ENCODE measurements at places on chromosomes 5 and 9.

DNA sequence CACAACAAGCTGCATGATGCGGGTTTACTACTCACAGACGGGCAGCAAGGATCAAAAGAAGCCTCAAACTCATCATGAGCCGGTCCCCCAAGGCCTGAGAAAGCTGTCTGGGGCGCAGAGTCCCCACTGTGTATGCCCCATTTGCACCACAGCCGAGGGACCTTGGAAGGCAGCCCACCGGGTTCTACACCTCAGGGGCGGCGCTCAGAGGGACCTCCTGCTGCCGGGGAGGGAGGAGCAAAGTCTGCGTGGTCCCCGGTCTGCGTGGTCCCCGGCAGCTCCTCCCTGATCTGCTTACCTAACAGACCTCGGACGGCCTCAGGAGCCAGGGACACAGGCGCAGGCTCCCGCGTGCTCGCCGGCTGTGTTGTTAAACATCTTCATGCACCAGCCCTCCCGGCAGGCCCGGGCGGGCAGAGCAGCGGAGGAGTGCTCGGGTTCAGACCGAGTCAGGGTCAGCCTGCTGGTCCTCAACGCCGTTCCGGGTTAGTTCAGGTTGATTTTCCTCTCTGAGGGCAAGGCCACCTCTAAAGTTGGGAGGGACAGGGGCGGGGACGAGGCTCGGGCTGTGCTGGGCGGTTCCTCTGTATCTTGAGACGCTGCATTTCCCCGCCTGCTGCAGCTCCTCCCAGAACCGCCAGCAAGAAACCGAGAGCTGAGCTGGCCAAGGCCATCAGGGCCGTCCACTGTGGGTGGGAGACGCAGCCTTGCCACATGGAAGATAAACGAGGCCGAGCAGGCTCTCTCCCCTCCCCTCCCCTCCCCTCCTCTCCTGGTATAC, 74.6 kb downstream of the MRPL36 start:
- DNase-seq: no peak

- no peak for DNase-seq
Observed at GRCh38 chr5:59387127-59387526, 506.4 kb downstream of the PDE4D start.

GRCh38 chr9:83937861-83938455, 16.7 kb upstream of the KIF27 start:
- DNase-seq: no peak

GRCh38 chr5:72244862-72245371, 75.1 kb downstream of the MRPS27 start:
- DNase-seq: no peak

DNA sequence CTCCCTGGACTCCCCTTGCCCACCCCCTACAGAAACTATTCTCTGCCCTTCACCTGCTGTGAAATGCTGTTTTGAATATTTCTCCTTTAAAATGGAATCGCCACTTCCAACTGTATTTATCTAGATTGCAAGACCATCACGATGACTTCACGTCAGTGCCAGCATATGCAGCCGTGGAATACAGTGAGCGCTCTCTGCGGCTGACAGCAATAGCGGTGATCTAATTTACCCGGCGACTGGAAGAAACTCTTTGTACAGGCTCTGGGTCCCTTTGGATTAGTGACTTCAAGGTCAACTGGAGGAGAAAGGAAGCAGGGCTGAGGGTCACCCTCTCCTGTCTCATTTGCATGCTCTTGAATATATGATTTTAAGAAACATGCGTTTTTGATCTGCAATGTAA, 192.0 kb downstream of the IRX1 start:
- no peak for DNase-seq

GRCh38 chr9:83535736-83536135, 2.5 kb downstream of the FRMD3 start:
- DNase-seq: no peak

- DNase-seq: no peak
Observed at GRCh38 chr9:102551346-102551745, 443.8 kb upstream of the CYLC2 start.

- no peak for DNase-seq
Observed at GRCh38 chr5:1781107-1781506, 18.5 kb downstream of the MRPL36 start.

- no peak for DNase-seq
Observed at GRCh38 chr5:125409861-125410536, 663.6 kb upstream of the ZNF608 start.

DNA sequence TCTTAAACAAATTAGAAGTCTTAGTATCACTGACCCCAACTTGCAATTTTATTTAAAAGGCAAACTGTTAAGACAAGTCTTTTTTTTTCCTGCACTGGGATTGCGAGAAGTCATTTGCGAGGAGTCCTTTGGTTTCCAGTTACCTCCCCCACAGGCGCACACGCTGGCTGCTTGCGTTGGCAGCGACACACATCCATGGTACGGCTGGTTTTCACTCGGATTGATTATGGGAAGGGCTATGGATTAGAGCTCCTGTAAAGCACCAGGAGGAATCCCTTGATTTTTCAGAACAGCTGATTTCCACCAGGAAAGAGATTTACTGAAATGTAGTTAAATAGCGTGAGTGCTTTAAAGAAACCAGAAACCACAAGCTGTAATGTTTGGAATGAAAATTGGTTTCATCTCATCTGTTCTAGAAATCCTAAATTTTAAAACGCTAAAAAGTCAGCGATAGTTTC, 737 bp downstream of the SLC1A3 start:
- no peak for DNase-seq

- DNase-seq: no peak
Observed at GRCh38 chr5:107457138-107457537, 213.6 kb downstream of the EFNA5 start.

GRCh38 chr9:84811072-84811750, 141.7 kb downstream of the NTRK2 start:
- DNase-seq: no peak

GRCh38 chr9:128193469-128194096, 2.2 kb upstream of the CIZ1 start:
- no peak for DNase-seq

- no peak for DNase-seq
Observed at GRCh38 chr5:131316026-131316425, 52.2 kb downstream of the CDC42SE2 start.

All from transverse colon (tissue), 4 donors.